ENCODE measurements at places on chromosomes 7 and 10.

DNA sequence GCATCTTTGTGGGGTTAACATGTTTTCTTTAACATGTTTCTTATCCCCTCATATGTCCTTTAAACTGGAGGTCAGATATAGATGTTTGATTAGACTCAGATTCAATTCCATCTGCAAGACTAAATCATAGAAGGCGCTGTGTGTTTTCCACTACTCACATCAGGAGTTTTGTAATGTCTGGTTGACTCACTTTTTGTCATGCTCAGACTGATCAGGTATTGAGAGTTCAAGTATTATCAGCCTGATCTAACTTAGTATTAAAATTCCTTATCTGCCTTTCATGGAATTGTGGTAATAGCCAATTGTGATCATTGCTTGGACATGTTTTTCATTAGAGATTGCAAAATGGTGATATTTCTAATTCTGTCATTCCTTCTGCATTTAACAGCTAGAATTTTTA is 30.2 kb downstream of the ENTPD7 start:
- DNase-seq: no peak

DNA sequence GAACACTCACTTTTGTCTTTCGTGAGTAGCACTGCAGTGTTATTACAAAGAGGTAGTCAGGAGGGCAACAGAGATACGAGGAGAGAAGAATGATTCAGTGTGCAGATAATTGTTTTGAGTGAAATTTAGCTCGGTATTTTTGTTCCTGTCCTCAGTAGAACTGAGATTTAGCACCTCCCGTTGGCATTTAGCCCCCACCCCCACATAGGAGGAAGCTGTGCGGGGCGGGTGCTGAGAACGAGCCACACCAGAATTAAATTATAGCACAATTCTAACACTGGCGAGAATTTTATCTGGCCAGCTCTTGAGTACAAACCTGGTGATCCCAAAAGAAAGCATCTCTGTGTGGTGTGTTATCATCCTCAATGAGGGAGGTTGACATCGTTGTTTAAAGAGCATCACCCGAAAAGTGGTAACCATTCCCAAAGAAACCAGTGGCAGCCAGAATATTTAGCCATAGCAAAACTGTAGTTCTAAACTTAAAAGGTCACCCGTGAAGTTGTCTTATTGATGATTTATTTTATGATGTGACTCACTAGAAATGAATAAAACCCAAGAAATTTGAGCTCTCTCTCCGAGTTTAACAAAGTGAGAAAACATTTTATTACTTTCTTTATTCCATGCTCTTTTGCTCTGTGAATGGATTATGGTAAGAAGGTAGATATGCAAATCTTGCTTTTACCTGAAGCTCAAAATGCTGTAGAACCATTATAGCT is 612.2 kb downstream of the SUGCT start:
- no peak for DNase-seq

GRCh38 chr7:93279541-93279940 is 47.4 kb downstream of the VPS50 start:
- no peak for DNase-seq

GRCh38 chr10:80497187-80498077 is 40.3 kb upstream of the SH2D4B start:
- no peak for DNase-seq

- no peak for DNase-seq
Measured at GRCh38 chr10:131065673-131066305, 245.7 kb downstream of the TCERG1L start.

DNA sequence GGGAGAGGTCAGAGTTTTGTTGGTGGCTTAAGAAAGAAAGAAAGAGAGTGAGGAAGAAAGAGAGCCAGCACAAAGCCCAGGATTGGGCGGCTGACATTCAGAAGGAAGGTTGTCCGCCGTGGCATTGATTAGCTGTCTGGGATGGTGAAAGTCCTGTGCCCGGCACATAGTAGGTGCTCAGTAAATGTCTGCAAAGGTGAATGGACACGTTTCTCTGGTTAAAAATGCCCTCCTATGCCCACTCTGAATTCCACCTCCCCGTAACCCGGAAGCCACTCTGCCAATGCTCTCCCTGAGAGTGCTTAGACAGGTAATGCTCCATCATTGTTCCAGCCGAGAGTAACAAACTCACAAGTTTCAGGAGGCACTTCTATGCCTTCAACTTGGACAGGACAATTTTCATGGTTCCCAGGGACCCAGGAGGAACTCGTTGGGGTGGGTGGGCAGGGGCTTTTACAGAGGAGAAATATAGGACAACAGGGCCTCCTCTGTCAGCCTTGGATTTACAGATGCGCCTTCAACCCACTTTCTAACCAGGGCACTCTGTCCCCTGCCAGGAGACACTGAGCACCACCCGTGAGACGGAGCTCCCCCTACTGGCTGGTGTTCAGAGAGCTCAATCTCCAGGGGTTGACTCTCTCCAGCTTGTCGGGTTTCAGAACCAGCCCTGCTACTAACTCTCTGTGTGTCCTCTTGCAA is 411.5 kb upstream of the ZMIZ1 start:
- DNase-seq: no peak

DNA sequence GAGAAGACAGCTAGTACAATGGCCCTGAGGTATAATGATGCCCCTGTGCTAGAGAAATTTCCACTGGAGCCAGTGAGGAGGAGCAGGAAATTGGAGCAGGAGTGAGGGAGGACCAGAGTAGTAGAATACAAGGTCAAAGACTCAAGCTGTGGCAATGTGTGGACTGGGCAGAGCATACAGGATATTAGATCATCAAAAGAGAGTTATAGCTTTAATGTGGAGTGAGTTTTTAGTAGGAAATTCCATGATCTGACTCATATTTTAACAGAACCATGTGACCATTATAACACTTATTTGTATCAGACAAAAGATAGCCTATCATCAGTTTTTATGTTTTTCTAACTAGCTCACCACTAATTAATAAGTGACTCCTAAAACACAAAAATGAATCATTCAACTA is 154.1 kb downstream of the DGKB start:
- no peak for DNase-seq

DNA sequence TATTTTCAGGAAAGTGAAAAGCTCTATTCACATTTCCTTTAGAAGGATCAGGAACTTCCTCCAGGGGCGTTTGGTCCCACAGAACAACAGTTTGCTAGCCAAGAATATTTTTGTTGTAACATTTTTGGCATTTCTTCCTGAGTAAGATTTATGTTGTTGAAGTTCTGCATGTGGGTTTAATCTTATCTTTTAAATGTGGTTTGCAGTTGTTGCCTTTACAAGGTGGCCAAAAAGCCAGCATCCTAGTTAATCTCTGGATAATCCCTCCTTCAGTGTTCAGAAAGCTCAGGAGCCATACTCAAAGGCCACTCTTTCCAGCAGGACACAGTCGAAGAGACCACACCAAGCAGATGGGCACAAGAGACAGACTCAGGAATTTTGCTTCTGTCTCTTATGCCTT is 30.0 kb downstream of the SLC26A4 start:
- no peak for DNase-seq

GRCh38 chr7:93430917-93431588 is 143.5 kb downstream of the CALCR start:
- DNase-seq: no peak

DNA sequence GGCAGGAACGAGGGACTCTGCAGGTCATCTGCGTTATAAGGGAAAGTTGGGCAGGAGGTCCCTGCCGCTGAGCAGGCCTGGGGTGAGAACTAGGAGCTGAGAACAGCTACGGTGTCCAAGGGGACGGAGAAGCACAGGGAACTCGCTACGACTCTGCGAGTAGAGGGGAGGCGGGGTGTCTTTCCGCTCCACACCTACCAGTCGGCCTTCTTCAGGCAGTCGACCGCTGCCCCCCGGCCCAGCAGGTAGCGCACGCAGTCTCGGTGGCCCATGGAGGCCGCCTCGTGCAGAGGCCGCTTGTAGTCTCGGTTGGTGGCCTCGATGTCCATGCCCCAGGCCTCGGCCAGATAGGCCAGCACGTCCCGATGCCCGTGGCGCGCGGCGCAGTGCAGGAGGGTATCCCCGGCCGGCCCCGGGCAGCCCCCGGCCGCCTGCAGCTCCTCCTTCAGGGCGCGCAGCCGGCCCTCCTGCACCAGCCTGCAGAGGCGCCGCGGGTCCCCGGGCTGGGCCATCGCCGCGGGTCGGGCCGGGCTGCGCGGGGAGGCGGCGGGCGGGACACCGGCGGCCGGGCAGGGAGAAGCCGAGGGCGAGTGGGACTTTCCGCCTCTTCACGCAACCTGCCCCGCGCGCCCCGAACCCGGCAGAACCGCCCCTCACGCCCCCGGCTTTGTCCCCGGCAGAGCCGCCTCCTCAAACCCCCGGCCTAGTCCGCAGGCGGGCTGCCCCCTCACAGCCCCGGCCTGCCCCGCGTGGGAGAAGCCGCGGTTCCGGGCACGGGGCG is 660 bp downstream of the ANKRD16 start:
- no peak for DNase-seq

DNA sequence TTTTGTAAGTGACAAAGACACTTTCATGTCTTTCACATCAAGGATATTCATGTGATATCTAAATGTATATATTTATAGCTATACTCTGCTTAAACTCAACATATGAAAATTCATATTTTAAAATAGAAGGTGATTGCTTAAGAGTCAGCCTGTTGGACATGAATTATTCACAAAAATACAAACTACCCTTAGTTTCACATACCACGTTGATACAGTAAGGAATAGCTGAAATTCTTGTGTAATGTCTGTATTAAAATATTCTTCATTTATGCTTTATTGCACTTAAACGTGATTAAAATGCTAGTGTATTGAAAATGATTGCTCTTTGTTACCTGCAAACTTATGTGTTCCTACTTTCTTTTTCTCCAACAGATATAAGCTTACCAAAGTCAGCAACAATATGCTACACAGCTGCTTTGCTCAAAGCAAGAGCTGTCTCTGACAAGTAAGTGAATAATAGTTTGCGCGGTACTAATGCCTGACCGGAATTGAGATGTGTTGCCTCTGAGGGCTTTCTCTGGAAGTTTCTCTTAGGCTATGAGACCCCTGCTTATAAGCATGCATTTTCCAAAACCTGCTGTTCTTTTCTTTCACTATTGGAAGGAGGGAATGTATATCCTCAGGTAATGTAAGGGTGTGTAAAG is 133.8 kb downstream of the WNT2 start:
- DNase-seq: no peak

GRCh38 chr7:99092064-99092720 is 51.7 kb downstream of the SMURF1 start:
- no peak for DNase-seq

GRCh38 chr7:57400531-57401155 is 49.3 kb upstream of the ZNF716 start:
- no peak for DNase-seq

DNA sequence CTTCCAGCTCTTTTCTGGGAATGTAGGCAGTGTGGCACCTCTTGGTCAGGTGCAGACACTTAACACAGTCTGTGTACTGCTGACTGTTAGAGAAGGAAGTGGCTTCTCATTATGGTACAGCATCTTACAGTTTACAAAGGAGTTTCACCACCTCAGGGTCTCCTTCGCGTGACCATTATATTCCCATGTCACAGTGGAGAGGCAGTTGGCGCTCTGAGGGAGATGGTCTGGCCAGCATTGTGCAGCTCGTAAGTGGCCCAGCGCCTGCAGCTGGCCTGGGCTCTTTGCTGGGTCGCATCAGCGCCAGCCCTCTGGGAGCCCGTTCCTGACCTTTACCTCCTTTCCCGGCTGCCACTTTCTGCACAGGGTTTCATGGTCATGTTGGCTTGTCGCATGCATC is 15.4 kb downstream of the TSPAN15 start:
- no peak for DNase-seq

- DNase-seq: no peak
Measured at GRCh38 chr10:29535778-29536453, 98.9 kb downstream of the SVIL start.
